ENCODE measurements at places on chromosomes 16 and 17.
A peak's percentile ranks its signal among the peaks of the same experiment; 100 is the strongest.

- DNase-seq = no peak
Measured at GRCh38 chr17:63279498-63280230, 166.4 kb downstream of the CYB561 start.

- DNase-seq = no peak
Measured at GRCh38 chr16:83706394-83706793, 101.4 kb upstream of the HSBP1 start.

DNA sequence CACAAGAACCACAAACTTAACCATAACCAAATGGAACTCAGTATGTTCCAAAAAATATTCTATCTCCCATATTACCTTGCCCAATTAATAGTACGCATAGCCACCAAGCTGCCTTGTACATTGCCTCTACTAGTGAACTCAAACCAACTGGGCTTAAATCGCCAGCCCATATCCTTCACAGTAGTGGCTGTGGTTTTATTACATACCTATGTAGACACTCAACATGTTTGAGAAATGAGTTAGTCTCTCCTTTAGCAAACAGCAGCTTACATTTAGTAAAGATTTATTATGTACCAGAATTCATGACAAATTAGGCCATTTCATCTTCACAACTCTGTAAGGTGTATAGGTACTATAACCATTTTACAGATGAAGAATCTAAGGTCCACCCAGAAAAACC is 41.4 kb downstream of the GRB2 start:
- DNase-seq = no peak

GRCh38 chr16:69087161-69087581 is 18.3 kb upstream of the HAS3 start:
- DNase-seq = no peak

DNA sequence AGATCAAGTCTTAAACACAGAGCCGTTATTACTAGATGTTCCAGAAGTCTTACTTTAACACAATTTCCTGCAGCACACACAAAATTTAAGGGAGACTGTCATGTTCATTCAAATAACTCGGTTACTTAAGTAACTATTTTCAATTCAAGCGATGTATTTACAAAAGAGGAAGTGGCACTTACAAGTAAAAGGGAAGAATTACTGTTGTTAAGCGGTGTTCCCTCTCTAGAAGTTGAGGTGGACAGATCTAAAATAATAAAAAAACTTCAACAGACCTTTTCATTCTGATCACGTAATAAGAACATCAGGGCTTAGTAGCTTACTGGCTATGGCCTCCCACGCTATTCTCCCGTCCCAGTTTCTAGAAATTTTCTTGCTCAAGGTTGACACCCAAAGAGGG is 26.2 kb upstream of the TXNDC11 start:
- DNase-seq = no peak

- no peak for DNase-seq
Measured at GRCh38 chr16:86846136-86846535, 267.8 kb downstream of the FOXL1 start.

- DNase-seq = no peak
Measured at GRCh38 chr17:16044487-16044886, 44.9 kb downstream of the TTC19 start.

- DNase-seq = no peak
Measured at GRCh38 chr17:45394564-45394912, 38.1 kb downstream of the ARHGAP27 start.

DNA sequence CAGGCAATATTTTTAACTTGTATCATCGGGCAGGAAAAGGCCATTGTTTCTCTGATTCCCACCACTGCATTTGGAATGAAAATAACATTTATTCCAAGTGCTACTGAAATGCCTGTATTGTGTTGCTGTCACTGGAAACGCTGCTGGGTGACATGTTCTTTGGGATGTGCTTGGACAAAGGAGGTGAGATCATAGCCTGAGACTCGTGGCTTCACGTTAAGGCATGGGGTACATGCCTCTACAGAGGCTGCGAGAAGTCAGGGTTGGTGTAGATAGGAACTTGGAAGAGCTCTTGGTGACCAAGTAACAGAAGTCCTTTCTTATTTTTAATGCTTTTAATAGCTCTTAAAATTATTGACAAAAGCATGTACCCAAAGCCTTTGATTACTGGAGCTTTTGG is 58.8 kb upstream of the MAF start:
- DNase-seq = no peak

DNA sequence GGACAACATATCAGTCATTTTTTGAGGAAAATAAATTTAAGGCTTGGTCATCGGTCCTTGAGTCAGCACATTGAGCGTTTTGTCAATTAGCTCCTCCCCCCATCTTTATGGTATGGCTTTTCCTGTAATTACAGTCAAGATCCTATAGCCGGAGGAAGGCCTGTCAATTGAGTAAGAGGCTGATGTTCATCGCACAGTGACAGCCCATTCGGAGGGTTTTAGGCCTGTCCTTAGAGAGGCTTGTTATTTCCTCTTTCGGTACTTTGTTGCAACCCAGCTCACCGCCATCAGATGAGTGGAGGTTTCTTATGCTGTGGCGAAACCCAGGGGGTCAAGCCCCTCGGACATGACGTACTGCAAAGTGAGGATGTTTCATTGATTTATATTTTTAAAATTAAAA is 395.2 kb downstream of the WWOX start:
- no peak for DNase-seq

GRCh38 chr16:75265911-75266701 is 14.7 kb upstream of the BCAR1 start:
- DNase-seq = peak; percentile 27

GRCh38 chr16:54143934-54144571 is 142.5 kb downstream of the IRX3 start:
- no peak for DNase-seq

GRCh38 chr16:1094601-1095449 is 1.2 kb downstream of the C1QTNF8 start:
- no peak for DNase-seq

DNA sequence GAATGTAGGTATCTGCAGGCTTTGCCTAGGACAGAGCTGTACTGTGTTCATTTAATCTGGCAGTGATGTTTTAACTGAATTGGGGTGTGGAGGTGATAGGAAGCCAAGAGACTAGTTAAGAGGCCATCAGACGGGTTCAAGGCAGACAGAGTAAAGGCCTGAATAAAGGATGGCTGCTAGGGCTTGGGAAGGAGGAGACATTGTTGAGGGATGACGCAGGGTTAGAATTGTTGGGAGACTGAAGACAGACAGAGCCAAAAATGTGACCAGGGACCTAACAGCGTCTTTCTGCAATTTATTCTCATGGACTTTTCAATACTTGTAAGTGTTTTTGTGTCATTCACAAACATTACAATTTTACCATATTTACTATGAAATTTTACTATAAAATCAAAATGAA is 48.6 kb upstream of the MYH10 start:
- no peak for DNase-seq

- no peak for DNase-seq
Measured at GRCh38 chr17:82390860-82391435, 19.4 kb downstream of the UTS2R start.

DNA sequence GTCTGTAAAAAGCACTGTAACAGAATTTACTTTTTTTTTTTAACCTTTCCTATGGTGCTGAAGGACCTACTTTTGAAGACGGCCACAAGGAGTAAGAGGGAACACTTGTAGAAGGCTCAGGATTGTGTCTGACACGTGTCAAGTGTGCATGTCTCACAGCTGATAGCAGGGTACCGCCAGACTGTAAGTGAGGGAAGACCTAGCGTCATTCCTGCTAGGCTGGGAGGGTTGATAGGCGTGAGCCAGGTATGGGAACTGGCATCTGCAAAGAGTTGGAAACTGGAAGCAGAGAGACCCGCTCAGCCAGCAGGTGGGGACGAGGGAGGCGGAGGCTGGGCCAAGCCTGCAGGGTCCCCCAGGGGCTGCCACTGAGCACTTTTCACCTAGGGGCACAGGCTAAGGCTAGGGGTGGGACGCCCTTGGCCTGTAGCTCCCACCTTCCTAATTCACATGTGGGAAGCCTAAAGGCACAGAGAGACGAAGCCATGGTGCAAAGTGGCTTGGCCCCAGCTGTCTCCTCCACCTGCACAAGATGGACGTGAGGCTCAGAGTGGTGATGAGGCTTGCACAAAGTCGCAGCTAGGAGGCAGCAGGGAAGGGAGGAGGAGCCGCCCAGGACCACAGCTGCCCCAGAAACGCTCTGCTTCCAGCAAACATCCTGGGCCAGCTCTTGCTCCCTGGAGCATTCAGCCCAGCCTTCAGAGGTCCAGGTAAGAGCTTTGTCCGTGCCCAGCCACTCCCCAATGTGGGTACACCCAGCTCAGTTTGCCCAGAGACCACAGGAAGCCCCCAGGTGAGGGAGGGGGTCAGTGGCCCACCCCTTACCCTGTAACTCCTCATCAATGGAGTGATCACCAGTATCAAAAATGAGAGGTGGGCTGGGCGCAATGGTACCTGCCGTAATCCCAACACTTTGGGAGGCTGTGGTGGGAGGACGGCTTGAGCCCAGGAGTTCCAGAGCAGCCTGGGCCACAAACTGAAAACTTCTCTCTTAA is 18.9 kb downstream of the VASN start:
- DNase-seq = no peak

DNA sequence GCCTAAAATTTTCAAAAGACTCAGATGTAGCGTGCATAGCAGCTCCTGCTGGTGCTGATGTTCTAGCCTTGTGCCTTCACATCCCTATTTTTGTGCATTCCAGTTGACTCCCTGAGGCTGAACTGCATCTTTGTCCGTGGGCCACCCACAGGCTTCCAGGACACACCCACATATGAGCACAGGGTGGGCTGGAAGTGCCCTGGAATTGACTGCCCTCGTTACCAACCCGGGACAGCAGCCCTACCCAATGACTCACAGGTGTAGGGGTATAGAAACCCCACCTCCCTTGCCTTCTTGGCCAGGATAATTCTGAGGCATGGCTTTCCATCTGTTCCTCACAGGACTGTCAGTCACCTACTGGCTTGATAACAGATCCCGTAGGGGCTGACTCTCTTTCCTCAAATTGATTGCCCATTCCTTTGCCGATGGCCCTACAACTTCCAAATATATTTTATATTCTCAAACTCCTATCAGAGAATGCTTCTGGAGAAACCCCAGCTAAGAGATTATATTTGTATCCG is 65.9 kb upstream of the CDH13 start:
- DNase-seq = no peak

- DNase-seq = no peak
Measured at GRCh38 chr16:4334724-4335495, 16.2 kb downstream of the PAM16 start.

- no peak for DNase-seq
Measured at GRCh38 chr17:50769884-50770283, 2.6 kb upstream of the ANKRD40CL start.

- DNase-seq = no peak
Measured at GRCh38 chr17:70920416-70920815, 751.1 kb downstream of the KCNJ2 start.

DNA sequence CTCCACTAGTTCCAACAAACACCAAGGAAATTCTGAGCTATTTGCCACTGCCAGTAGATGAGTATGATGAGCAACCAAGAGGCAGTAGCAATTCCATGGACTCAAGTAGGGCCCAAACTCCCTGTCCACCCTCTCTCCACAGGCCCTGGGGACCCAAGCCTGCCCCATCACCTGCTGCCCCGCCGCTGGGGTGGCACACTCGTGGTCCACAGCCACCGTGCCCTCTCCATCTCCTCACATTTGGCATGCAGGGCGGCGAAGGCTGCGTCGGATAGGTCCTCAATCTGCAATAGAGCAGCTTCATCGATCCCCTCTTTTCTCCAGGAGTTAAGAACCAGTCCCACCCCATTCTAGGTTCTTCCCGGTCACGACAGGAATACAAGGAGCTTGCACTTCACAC is 33.9 kb downstream of the STH start:
- DNase-seq = no peak

DNA sequence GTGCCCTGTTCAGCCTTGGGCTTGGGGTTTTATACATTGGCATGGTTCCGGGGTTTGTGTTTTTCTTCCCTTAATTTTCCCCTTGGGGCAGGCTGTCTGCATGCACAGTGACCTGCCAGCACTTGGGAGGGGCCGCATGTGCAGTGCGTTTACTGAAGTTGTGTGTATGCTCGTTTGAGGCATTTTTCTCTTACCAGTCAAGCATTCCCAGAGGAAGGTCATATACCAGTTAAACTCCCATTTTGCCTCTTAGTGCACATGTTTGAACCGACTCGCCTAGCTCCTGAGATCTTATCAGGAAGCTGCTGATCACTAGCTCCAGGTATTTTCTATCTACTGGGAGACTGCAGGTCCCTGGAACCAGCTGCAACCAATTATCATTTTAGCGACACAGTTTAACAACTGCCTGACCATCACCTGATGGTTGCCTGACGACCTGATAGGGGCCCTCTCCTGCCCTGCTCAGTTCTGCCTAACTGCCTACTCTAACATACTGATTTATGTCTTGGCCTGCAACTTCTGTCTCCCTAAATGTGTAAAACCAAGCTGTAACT is 51.4 kb downstream of the MFSD11 start:
- no peak for DNase-seq

DNA sequence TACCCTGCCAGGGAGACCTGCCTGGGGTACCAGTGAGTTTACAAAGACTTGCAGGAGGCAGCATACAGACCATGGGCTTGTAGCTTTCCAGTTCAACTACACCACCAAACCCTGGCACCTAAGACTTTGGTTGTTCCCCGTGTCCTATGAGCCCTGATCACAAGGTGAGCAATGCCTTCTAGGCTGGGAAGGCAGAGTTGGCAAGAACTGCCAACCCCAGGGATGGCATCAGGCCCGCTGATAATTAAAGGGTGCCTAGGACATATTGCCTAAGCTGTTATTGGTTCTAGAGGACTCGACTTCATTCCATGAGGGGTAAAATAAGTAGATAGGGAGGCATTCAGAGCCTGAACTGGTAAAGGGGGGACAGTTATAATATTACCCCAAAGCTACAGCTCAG is 41.3 kb downstream of the CDH13 start:
- DNase-seq = no peak

DNA sequence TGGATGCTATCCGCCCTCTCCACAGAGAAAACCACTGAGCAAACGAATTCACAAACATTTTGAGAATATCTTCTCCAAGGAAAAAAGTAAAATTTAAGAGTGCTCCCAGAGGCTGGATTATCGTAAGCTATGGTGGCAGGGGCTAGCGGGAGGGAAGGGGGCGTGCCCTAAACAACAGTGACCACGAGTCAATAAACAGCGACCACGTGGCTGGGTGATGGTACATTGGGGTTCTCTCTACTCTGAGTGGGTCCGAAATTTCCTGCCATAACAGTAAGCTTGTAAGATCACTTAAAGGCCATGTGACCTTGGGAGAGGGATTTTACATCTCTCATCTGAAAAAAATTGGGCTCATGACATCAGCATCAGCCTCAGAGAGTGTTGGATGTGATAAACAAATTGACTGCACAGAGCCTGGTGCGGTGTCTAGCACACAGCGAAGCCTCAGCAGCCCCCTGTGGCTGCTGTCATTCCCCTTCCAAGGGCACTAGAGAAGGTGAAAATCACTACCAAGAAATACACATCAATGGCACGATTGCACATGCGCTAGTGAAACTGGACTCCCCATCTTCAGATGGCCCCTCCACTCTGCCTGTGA is 213.2 kb downstream of the XYLT1 start:
- DNase-seq = no peak

- DNase-seq = no peak
Measured at GRCh38 chr17:27496437-27496943, 40.2 kb downstream of the KSR1 start.

GRCh38 chr17:68497885-68498319 is 14.3 kb upstream of the PRKAR1A start:
- no peak for DNase-seq
